Right ventricle myocardium inferior (tissue), 1 donor: ENCODE measurements at places on chromosomes 2 and 18. TPM values are rescaled to one million over a fixed set of nuclear protein-coding genes. Genes with fewer than 3 reads are reported as not detected.

The FOSL2 gene
- total RNA-seq: 48.5 TPM

The ZNF516 gene
- total RNA-seq: 12.3 TPM

The HOXD11 gene
- not detected for total RNA-seq

The CCDC141 gene
- 116 TPM for total RNA-seq

The GPR35 gene
- total RNA-seq: 2.2 TPM

The IL36G gene
- not detected for total RNA-seq

The PLGLB1 gene
- total RNA-seq: 1.4 TPM

The SLC19A3 gene
- 4.5 TPM for total RNA-seq

The EDAR gene
- 0.14 TPM for total RNA-seq

The COL3A1 gene
- total RNA-seq: 72.7 TPM

The COL4A4 gene
- total RNA-seq: 13.6 TPM

The LOXL3 gene
- 4.8 TPM for total RNA-seq

The GORASP2 gene
- 57.1 TPM for total RNA-seq

The CKAP2L gene
- 1.3 TPM for total RNA-seq

The RTP5 gene
- total RNA-seq: not detected

The IL18R1 gene
- total RNA-seq: 1.0 TPM

The SERPINB5 gene
- total RNA-seq: not detected

The SKOR2 gene
- not detected for total RNA-seq

The PDE1A gene
- total RNA-seq: 14.6 TPM

The HS1BP3 gene
- 20.1 TPM for total RNA-seq

The GALR1 gene
- not detected for total RNA-seq

The TMEM169 gene
- 0.24 TPM for total RNA-seq

The ZNF397 gene
- 15.5 TPM for total RNA-seq

The FNDC4 gene
- total RNA-seq: 2.9 TPM
